ENCODE measurements at places on chromosomes 7 and 10.

DNA sequence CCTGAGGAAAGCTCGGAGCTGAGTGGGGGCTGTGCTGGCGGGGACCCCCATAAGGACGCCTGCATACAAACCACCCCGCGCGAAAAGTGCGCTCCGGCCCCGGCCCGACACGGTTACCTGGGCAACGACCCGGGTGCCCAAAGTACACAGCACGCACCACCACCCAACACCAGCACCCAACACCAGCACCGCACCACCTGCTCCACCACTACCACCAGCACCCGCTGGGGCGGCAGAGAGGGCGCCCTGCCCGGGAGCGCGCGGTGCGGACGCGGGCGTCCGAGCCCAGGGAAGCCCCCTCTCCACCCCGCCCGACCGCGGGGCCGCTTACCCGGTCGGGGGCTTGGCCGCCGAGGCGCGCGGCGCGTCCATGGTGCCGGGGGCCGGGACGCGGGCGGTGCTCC, 345 bp downstream of the COBL start:
- DNase-seq, result no peak

- no peak for DNase-seq
Observed at GRCh38 chr10:49598164-49598856, 11.8 kb upstream of the SLC18A3 start.

DNA sequence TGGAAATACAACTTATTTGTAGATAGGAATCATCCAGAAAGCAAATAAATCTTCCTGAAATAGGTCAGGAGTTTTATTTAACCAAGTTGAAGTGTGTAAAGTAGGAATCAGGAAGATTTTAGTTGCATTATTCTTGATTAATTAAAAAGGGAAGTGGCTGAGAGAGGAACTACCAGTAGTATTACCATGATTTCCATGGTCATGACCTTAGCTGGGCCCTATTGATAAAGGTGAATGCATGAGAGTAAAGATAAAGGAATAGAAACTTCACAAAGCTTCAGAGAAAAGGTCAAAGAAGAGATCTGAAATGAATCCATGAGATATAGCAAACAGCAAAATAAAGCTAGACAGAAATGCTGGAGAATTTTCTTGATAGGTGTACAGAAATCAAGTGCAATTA, 46.2 kb upstream of the DLX6 start:
- DNase-seq, result no peak

GRCh38 chr10:78563314-78563713, 505.5 kb upstream of the ZMIZ1 start:
- no peak for DNase-seq

DNA sequence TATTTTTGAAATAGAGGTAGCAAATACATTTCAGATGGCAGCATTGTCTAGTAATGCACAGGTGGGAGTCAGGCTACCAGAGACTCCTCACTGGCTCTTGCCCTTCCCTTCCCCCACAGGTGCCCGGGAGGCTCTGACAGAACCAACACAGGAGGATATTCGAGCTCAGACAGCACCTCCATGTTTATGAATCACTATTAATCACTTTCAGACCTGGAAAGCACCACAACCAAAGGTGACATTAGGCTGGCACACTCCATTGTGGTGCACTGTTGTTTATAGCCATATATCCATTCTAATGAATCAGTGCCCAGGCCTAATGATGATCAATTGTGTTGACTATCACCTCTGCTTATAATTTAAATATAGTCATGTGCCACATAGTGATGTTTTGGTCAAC, 107.8 kb upstream of the NAMPT start:
- no peak for DNase-seq

GRCh38 chr10:15209827-15210509, 41.5 kb upstream of the NMT2 start:
- peak; percentile 69 for DNase-seq

DNA sequence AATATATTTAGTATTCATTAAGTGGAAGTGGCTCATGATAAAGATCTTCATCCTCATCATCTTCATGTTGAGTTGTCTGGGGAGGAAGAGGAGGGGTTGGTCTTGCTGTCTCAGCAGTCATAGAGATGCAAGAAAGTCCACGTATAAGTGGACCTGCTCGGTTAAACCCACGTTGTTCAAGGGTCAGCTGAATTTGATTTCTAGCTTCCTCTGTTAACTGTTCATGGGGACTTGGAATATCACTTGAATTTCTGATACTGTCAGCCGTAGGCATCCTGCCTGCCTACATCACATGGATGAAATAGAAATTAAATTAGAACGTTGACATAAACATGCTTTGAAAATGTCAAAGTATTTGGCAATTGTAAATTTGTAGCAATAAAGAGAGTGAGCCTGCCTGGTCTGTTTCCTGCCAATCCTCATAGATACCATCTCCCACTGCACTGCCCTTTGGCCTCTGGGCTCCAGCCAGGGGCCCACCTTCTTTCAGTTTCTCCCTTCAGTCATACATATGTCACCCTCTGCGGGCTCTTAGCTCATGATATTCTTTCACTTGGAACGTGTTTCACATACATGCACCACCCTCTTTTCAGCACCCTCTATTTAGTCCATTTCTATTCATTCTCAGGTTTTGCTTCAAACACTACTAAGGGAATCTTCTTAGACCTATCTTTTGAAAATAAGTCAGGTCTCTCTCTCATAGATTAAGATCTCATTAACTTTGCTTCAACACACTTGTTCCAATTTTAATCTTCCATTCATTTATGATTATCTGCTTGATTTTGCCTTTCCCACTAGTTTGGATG, 376.3 kb downstream of the IPMK start:
- DNase-seq, result no peak

GRCh38 chr10:96685306-96685705, 35.0 kb downstream of the PIK3AP1 start:
- DNase-seq, result peak; percentile 45

GRCh38 chr7:66921396-66921917, 432 bp downstream of the TMEM248 start:
- peak; percentile 49 for DNase-seq

DNA sequence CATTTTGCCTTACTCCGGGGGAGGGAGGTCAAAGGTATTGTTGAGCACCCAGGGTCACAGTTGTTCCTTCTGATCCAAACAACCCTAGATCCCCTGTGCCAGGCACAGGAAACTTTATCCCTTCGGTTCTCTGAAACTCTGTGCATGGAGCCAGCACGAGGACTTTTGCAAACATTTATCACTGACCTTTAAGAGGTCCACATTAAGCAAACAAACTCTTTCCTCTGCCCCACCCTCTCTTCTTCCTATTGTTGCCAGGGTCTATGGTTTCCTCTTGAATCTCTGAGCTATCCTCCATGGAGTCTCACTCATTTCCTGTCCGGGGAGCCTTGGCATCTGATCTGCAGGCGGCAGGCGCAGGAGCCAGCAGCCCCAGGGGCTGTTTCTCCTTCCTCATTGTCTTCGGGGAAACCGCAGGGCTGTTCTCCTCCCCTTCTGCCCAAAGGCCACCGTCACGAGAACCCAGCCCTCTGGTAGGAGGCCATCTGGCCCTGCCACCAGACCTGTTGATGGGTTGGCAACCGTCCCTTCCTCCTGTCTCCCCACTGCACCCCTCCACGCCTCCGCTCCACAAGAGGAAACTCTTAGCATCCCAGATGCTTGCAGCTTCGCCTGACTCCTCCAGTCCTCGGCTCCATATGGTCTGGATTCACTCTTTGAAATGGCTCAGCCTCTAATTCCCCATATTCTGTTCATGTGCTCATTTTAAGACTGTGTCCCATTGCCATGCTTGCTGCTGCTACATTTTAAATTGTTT, 327.3 kb upstream of the NRP1 start:
- no peak for DNase-seq

DNA sequence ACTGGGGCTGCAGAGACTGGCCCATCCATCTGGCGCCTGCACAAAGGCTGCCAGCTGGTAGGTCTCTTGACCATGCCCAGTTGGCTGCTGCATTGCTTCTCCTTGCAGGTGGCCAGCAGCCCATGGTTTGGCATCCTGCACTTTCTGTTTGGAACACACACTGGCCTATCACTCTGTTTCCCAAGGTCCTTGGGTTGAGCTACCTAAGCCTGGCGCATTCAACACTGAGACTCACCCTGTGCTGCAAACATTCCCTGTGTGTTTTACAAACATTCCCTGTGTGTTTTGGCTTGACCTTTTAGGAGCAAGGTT, 55.5 kb downstream of the TACR2 start:
- DNase-seq, result no peak

GRCh38 chr10:36048236-36048635, 406.1 kb upstream of the FZD8 start:
- no peak for DNase-seq

DNA sequence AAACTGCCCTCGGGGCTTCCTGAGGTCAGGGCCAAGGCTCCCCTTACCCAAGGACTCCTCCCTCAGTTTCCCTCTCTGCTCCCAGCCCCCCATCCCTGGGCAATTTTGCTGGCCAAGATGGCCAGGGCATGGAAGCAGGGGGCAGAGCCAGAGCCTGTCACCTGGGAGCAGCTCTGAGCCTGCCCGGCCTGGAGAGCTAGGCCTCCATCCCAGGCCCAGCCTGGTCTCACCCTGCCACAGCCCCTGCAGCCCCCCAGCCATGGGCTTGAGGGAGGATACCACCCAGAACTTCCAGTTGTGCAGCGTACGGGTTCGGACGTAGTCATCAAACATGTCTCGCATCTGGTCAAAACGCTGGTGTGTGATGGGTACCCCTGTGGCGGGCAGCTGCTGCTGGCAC, 17.0 kb upstream of the TBL2 start:
- no peak for DNase-seq

DNA sequence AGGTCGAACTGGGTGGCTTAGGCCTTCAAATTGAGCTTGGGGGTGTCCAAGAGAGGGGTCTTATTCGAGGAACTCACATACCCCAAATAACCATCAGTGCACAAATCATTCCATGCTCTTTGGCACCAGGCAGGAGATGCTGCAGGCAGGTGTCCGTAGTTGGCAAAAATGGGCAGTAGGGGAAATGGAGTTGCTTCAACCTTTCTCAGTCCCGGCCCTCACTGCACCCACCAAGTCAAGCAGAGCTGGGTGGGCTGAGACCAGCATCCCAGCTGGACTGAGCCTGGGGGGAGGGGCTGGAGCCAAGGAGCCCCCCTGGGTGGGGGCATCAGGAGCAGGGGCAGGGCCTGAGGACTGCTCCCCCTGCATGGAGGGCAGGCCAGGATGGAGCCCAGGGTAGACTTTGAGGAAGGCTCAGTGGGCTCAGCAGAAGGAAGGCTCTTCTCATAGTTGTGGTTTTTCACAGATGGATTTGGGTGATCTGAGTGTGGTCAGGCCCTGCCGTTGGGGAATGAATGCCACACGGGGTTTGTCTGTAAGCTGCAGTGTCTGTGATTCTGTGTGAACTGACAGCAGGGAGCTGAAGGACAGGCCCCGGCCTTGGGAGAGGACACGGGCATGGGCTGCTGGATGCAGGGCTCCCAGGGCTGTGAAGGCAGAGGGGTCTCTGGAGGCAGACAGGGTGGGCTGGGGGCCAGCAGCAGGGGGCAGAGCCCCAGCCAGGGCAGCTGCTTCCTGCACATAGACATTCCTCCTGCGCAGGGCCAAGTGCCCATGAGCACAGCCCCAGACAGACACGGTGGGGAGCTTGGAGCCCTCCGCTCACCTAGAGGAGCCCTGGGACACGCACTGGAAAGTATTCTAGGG, 144.5 kb downstream of the ADCY1 start:
- no peak for DNase-seq

- no peak for DNase-seq
Observed at GRCh38 chr7:1078985-1079384, 8.9 kb upstream of the GPER1 start.

DNA sequence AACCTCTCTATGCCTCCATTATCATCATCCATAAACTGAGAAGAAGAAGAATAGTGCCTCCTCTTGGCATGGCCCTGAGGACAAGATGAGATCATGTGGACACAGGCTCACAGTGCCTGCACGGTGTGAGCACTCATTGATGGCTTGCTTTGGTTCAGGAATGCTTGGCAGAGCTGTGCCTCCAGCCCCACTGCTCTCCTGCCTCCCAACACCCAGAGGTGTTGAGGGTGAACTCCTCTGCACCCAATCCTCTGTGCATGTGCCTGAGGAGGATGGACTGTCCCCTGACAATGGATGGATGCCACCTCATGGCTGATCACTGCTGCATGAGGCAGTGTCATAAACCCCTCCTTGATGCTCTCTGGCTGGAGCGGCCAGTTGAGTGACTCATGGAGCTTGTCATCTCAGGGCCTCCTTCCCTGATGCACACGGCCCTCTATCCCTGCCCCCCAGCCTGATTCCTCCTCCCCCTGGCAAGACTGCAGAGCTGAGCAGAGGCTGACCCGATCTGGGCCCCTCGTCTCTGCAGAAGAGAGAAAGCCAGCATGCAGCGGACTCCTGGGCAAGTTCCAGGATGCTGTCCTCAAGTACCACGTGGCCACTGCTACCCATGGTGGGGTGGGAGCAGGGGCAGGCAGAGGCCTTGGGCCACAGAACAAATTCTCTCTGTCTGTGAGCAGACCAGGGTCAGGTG, 136.3 kb downstream of the KCNMA1 start:
- DNase-seq, result no peak

- no peak for DNase-seq
Observed at GRCh38 chr10:69742928-69743602, 58.6 kb upstream of the COL13A1 start.

GRCh38 chr10:15745751-15746150, 26.0 kb upstream of the ITGA8 start:
- DNase-seq, result no peak

GRCh38 chr7:155261031-155261985, 36.4 kb upstream of the INSIG1 start:
- no peak for DNase-seq

GRCh38 chr10:113222207-113222606, 272.2 kb downstream of the TCF7L2 start:
- DNase-seq, result no peak

DNA sequence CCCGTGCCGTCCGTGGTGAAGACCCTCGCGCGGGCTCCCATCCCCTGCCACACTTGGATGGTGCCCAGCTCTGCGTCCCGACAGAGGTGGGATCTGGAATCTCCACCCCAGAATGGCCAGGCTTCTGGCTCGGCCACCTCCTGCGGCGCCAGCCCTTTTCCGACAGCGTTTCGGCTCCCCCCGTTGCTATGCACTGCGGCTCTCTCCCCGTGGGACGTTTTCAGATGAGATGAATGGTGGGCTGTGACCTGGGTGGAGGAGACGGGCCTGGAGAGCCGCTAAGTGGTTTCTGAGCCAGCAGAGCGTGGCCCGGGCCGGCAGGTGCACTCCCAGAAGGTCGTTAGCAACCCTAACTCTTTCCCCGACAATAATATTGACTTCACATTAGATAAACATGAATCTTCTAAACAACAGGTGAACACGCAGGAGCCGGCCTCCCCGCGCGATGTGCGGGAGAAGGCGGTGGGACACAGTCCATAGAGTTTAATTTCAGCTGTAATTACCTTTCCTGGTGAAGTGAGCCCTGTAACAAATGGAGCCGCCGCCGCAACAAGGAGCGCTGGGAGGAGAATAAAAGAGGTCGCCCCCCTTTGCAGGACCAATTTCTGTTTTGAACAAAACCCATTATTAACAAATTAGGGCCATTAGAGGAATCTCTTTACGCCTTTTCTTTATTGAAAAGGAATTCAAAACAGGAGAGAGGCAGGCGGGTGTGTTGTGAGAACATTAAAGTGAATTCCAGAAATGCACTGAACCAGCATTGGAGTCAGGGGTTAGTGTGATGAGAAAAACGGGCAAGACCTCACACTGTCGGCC, 294.3 kb upstream of the PFKP start:
- DNase-seq, result no peak

All from hematopoietic multipotent progenitor cell treated with erythropoietin and hydrocortisone succinate and interleukin-3 and kit ligand, for 15 days (in vitro differentiated cells).